ENCODE measurements at places on chromosomes 3 and 15.

DNA sequence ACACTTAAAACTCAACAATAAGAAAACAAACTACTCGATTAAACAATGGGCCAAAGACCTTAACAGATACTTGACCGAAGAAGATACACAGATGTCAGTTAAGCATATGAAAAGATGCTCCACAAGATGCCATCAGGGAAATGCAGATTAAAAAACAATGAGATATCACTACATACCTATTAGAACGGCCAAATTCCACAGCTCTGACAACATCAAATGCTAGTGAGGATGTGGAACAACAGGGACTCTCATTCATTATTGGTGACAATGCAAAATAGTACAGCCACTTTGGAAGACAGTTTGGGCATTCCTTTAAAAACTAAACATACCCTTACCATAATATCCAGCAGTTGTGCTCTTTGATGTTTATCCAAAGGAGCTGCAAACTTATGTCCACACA, 59.1 kb upstream of the UBE3A start:
- no peak for DNase-seq

DNA sequence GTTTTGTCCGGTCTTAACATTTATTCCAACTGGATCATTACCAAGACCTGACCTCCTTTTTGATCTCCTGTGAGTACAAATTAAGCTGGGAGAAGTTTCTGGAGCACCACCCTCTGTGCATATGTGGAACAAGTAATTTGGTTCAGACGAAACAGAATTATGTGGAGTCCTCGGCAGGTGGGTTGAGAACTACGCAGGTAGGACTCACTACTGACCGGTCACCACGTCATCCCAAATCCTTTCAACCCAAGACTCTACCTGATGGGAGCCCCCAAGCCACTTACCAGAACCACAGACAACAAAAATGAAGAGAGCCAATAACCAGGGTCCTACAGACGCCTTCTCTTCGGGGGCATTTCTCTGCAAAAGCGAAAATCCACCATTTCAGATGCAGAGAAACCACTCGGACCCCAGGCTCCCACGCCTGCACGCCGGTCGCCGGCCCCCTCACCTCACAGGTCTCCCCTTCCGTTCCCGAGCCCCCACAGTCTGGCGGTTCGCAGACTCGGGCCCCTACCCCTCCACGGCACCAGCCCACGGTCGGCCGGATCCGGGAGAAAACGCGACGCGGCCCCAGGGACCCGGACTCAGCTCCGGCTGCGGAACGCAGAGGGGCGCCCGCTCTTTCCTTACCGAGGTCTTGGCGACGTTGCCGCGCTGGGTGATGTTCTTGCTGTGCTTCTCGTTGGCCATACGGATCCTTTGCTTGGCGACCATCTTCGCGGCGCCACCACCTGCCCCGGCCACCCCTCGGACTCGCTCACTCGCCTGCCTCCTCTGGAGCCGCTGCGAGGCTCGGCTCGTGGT, 674 bp downstream of the SERP1 start:
- peak; percentile 28 for DNase-seq

GRCh38 chr3:31288641-31289100, 244.1 kb upstream of the STT3B start:
- DNase-seq: no peak

DNA sequence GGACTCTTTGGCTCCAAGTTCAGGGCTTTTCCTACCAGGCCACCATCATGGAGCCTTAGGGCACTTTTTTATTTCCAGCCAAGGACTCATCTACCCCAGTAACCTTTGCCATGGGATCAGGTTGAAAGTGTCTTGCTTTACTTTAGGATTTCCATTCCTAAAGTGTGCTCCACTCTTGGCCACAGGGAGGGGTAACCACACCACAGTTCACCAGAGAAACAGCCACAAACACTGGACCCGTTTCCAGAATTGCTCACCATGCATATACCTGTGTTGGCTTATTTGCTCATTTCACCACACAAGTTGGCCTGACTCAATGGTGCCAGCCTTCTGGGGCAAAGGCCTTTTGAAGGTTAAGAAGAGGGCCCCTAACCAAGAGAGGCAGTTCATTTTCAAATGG, 70.6 kb upstream of the RAD18 start:
- DNase-seq: no peak

- no peak for DNase-seq
These were observed 287.8 kb downstream of the FAM43A start for GRCh38 chr3:194973366-194974000.

DNA sequence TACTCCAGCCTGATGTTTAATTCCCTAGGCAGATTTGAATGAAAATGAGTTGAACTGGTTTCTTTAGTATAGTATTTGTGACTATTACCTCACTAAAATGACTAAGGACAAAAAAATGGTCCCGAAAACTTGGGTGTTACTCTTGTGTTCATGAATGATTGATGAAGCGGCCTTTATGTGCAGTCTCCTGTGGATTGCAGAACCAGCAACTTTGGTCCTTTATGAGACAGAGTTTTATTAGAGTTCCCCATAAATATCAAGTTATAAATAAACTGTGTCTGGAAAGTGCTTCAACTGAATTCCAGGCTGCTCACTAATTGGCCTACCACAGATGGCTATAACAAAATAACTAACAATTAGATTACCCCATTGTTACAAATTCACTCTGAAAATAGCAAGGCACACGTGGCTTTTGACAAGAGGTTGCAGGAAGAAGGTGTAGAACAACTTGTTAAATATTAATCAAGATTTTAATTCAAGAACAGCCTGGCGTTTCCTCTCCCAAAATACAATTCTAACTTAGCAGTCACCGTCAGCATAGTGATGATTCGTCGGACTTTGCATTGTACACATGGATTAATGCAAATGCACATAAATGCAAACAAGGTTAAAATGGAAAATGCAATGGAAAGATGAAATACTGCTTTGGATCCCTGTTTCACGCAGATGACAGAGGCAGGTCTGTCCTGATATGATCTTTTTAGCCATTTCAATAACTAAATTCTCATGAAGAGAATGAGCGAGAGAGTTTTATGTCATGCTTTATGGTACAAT, 567.3 kb upstream of the ZNF717 start:
- no peak for DNase-seq

- no peak for DNase-seq
These were observed 353.9 kb downstream of the NSUN3 start for GRCh38 chr3:94416768-94417167.

GRCh38 chr15:70643783-70644125, 119.6 kb downstream of the UACA start:
- DNase-seq: no peak

DNA sequence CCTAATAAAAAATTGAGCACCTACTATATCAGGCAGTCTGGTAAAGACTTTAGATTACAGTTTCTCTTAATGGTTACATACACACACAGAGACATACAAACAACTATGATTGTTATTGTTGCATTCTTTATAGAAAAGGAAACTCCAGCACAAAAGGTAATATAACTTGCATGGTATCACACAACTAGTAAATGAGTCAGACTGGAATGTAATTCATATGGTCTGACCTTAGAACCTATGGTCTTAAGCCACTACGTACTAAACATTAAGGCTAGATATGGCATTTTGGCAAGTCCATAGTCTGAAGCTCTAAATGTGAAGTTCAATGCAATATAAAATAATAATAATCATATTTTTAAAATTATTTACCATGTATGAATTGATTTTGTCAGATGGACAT, 380.6 kb downstream of the LSAMP start:
- no peak for DNase-seq

DNA sequence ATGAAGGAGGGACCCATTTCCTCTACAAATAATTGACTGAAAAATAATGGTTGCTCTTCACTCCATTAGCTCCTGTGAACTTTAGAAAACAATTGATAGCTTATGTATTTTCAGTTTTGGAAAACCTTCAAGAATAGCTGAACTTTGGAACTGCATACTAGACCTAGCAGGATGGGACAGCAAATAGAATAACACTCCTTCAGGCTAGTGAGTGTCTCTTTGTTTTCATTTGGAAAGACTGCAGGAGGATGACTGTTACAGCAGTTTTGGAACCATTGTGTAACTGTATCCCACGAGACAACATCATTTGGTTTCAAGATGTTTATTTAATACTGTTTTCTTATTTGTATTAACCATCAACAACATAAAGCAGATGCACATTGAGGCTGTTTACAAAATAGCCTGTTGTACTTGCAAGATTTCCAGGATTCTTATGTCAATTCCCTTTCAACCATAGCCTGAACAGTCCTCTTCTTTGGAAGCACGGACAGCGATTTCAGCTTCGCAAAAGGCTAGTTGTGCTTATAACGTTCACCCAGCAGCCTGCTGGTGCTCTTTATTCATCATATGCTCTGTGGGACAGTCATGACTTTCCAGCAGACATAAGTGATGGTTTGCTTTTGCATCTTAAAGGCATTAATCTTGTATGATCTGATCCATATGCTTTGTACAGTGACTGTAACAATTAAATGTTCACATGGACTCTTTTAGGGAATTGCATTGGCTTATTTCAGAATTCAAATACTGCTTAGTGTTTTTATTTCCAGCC, 335.5 kb downstream of the IL5RA start:
- DNase-seq: no peak

GRCh38 chr3:30548600-30548999, 57.8 kb upstream of the TGFBR2 start:
- peak; percentile 51 for DNase-seq

- DNase-seq: no peak
These were observed 71.7 kb downstream of the FGF12 start for GRCh38 chr3:192655628-192656027.

DNA sequence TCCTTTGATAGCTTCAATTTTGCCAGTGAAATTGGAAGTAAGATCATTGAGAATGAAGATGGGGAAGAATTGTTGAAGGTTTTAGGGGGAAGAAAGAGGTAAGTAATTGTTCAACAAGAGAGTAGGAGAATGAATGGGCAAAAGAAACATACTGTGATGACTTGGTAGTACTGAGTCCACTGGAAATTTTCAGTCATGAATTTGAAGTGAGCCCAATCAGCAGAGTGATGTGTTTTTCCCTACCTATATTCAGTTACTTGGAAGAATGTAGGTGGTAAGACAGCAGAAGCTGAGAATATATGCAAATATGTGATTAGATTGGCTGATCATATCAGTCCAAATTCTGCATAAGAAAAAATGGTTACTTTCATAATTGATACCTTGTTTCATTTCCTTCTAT, 569.6 kb downstream of the AGBL1 start:
- DNase-seq: no peak

GRCh38 chr3:46713050-46713897, 4.4 kb downstream of the PRSS50 start:
- DNase-seq: no peak

DNA sequence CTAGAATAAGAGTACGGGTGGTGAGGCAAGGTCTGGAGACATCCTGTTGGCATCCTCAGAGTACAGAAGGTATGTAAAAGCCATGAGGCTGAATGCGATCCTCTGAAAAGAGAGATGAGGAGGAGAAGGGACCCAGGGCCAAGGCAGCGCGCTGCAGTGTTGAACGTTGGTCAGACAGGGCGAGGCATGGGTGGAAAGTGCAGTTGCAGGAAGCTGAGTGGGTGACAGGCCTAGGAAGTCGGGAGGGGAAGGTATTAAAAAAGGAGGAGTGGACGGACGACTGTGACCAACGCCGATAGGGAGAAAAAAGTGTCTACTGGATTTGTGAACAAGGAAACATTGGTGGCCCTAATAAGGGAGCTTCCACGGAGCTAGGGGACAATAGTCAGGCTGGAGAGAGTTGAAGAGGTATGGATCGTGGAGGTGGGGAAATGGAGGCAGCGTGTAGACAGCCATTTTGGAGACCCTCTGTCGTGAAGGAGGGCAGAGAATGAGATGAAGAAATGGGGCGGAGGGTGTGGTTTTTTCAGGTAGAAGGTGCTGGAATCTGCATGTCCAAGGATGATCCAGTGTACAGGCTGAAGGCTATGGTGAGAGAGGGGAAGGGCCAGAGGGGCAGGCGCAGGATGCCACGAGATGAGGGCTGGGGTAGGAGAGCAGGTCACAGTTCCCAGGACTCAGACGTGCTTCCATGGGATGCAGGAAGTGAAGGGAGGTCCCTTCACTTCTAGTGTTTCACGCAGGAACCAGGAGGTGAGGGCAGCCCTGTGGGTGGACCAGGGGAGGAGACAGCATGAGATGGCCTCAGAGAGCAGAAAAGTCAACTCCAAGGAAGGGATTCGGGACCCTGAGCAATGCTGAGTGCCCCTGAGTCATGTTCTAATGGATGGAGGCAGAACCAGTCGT, 115.9 kb downstream of the ASB7 start:
- no peak for DNase-seq

DNA sequence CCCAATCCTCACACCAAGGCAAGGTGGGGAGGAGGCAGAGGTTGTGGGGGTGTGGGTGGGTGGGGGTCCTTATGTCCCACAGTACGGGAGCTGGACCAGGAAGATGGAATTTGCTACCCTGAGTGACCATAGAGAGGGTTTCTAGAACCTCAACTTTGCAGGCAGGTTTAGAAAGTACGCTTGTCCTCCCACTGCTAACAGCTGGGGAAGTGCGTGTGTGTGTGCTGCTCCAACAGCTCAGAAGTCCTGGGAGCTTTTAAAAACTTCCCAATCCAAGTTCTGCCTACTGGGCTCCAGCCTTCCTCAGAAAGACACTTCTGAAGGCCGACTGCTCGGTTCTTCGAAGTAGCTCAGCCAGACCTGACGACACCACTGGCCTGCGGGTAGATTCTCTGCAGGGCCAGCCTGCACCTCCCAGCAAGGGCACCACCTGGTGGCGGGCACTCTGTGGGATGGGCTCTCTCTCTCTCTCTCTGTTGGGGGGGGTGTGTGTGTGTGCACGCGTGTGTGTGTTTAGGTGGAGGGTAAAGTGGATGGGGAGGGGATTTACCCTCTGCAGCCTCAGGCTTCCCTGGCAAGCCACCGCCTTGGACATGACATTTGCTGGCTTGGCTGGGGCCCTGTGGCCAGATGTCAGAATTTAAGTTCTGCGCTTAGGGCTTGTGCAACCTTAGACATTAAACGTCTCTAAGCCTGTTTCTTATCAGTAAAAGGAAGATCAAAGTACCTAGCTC, 15.6 kb downstream of the TMEM158 start:
- DNase-seq: peak; percentile 68
